Fibroblast of skin of right quadriceps (primary cell): ENCODE measurements at places on chromosomes 13 and 19.

DNA sequence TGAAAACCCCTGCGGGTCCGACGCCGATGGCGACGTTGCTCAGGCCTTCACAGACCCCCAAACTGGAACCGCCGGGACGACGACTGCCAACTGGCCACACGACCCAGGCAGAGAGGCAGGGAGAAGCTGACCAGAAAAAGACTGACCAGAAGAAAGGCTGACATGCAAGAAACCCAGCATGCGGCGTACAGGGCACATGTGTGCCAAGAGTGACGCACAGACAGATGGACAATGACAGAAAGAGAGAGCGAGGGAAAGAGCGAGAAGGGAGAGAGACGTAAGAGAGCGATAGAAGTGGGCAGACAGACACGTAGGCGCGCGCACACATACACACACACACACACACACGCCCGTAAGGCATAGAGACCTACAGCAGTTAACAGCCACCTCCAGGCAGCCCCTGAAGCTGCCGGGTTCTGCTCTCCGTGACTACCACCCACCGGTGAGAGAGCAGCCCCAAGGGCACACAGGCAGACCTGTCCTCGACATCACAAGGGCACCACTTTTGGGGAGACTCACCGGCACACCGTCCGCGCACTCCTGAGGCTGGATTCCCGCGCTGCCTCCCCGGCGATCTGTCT, 67.2 kb upstream of the ZNF527 start:
- no peak for DNase-seq

DNA sequence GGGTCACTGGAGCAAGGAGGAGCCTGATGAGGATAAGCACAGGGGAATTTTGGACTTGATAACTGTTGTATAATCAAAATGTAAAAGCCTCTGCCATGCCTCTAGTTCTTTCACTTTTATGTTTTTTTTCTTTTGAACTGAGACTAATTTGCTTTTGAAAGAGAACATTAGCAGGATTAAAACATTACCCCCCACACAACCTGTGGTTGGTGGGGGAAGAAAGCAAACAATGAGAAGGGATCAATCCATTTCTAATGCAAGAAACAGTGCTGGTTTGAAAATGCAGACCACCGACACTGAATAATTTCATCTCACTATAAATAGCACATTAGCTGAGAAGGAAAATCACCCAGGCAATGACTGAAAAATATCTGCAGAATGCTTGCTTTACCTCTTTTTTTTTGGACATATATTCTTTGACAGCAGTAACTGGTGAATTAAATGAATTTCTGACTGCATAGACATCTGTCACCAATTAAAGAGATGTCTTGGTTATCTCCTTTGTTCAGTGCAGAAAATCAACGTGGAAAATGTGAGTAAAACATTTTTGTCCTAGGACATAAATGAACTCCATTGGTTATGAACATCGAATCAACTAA, 48.6 kb upstream of the TRPC4 start:
- DNase-seq = peak; percentile 16

DNA sequence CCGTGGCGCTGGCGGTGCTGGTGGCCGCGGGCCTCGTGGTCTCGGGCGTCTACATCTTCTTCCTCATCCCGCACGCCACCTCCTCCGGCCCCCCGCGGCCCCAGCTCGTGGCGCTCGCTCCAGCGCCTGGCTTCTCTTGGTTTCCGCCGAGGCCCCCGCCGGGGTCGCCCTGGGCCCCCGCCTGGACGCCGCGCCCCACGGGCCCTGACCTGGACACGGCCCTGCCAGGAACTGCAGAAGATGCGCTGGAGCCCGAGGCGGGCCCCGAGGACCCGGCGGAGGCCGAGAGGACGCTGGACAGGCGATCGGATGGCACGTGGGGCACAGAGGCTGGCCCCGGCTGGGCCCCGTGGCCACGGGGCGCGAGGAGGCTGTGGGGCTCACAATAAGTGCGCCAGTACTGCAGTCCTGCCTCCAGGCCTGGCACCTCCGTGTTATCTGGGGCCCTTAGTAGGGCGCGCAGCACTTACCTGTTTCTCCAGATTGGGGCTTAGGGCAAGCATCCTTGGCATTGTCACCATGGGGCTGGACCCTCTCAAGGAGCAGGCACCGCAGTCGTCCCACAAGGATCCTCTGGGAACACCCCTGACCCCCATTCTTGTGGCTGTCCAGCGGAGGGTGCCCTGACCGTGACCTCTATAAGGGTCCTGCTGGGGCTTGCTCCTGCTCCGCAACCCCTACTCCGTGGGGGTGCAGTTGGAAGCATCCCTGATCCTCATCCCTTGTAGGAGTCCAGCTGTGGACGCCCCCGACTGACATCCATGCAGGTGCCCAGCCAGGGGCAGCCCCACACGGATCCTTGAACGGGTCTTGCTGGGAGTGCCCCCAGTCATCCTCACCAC, 1.5 kb downstream of the RNF225 start:
- DNase-seq = no peak

- DNase-seq = no peak
Observed at GRCh38 chr19:19076476-19076875, 12.7 kb downstream of the SLC25A42 start.

GRCh38 chr13:44561351-44561750, 14.8 kb downstream of the TSC22D1 start:
- no peak for DNase-seq

- DNase-seq = no peak
Observed at GRCh38 chr19:32459204-32459865, 53.8 kb downstream of the DPY19L3 start.

GRCh38 chr13:24056616-24057137, 103.8 kb upstream of the SPATA13 start:
- DNase-seq = no peak

DNA sequence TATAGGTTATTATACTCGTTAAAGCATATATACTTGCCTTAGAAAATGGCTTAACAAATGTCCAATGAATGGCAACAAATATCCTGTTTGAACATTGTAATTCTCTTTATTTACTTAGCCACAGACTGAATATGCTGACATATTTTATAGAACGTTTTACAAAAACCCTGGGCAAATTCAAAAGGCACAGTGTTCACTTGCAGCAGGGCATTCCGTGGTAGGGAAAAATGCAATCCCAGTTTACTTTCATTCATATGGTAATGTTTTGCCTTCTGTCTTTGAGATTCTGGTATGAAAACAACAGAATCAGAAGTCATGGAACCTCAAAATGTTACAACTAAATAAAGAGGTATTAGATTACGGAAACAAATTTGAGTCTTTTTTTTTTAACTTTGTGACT, 56.2 kb upstream of the MYCBP2 start:
- no peak for DNase-seq

DNA sequence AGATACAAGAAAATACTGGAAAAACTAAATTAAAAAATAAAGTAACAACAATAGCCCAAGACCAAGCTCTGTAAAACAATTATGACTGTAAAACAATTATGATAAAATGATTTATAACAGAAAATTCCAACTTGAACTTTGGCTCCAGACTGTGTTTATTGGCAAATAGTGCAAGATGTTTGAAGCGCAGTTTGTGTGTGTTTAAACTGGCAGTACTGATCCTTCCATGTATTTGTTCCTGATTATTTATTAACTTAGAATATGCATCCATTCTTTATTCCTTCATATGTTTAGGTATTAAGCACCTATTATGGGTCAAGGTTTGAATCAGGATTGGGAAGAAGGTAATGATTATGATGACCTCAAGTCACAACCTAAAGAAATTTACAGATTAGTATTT, 37.8 kb downstream of the ZNF582 start:
- DNase-seq = no peak

DNA sequence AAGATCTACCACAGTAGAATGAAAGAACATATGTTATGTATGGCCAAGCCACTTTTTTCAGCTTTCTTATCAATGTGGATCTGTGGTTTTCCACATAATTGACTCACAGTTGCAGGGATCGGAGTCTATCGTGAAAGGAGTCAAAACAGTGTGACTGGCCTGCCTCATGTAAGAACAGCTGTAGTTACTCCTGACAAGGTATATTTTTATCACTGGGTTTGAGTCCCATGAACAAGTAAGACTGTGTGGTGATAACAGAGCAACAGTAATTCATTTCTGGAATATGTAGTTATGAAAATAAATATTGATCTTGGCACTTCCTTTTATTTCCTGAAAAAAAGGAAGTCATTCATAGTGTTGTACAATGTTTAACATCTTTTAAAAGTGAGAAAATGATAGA, 416.6 kb downstream of the KLF12 start:
- peak; percentile 9 for DNase-seq

DNA sequence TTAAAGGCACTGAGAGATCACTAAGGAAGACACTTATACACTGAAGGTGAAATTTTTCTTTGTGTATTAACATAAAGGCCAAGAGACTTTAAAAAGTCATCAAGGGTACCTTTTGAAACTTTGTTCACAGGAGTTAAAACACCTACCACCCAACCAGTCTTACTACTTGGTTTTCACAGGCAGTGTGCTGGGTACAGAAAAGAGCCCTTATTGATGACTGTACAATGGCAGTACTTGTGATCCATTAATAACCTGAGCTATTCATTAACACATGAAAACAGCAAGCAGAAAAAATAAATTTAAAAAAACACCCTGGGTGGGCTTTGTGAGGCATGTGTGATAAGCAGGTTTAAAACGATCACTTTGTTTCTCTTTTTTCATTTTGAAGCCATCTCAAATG, 148.9 kb downstream of the TBC1D4 start:
- no peak for DNase-seq

DNA sequence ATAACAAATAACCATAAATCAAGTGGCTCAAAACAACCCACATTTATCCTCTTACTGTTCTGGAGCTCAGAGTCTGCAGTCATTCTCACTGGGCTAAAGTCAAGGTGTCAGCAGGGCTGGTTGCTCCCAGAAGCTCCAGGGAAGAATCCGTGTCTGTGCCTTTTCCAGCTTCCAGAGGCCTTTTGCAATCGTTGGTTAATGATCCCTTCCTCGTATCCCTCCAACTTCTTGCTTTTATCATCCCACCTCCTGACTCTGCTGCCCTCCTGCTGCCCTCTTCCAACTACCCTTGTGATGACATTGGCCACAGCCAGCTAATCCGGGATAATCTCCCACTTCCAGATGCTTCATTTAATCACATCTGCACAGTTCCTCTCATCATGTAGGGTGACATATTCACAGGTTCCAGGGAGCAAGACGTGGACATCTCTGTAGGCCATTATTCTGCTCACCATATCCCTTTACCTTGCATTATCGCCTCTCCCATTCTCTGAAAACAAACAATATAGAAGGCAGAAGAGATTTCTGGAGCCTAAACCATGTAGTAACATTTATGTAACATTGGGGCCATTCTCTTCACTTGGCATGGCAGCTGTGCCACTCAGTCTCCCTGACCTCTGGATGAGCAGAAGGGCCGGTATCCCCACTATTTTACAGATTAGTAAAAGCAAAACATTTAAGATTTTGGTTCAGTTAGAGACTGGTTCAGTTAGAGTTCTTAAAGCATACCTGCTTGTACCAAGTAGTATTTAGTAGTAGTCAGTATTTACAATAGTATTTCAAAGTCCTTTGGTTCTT, 53.5 kb downstream of the RFC3 start:
- no peak for DNase-seq

GRCh38 chr13:40102854-40103253, 447.4 kb downstream of the COG6 start:
- peak; percentile 54 for DNase-seq

DNA sequence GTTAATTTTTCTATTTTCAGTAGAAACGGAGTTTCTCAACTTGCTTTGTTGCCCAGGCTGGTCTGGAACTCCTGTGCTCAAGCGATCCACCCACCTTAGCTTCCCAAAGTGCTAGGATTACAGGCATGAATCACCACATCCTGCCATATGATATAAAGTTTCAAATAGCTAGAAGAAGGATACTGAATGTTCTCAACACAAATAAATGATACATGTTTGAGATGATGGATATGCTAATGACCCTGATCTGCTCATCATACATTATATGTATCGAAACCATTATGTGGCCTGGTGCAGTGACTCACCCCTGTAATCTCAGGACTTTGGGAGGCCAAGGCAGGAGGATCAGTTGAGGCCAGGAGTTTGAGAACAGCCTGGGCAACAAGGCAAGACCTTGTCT, 11.5 kb downstream of the CIB3 start:
- peak; percentile 73 for DNase-seq

GRCh38 chr13:101942038-101942437, 459.8 kb downstream of the FGF14 start:
- DNase-seq = peak; percentile 7

DNA sequence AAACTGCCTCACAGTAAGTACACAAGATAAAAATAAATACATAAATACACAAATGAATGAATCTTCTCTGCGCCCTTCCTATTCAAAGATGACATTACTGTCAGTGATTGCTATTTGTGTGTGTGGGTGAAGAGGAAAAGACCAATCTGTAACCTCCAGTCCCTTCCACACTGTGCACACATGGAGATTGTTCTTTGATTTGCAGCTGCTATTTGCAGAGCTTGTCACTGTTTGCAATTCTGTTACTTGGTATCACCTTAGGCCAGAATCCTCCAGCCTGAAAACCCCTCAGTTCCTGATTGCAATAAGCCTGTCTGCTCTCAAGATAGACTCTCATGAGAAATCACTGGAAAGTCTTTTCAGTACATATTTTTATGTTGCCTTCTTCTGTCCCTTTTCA, 1314.9 kb downstream of the PCDH9 start:
- DNase-seq = no peak

DNA sequence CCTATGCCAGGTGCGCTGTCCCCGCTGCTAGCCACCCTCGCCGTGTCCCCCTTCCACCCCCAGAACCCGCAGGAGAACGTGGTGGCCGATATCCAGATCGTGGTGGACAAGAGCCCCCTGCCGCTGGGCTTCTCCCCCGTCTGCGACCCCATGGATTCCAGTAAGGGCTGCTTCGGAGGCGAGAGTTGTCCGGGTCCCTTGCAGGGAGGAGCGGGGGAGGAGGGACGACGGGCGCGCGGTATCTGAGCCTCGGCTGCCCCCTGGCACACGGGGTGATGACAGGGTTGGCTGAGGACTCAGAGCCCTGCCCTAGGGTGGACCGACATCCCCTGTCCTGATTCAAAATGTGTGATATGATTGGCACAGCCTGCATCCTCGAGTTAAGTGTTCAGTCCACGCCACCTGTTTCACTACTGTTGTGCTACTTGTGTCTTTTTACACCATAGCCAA, 653 bp downstream of the MVB12A start:
- no peak for DNase-seq

DNA sequence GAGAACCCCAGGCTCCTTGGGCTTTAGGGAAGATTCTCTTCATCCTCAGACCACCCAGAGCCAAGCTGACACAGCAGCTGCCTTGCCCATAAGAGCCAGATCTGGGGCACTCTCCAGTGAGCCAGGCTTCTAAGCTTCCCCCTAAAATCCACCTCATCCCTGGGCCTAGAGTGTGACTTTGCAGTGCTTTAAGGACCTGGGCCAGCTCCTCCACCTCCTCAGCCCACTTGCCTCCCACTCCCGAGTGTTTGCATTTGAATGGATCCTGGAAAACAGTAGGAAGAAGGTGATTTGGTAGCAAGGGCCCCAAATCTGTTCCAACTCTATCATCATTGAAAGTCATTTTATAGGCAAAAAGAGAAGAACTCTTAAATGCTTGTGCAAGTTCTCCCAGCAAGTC, 108.7 kb upstream of the UBL3 start:
- no peak for DNase-seq

- DNase-seq = no peak
Observed at GRCh38 chr13:38697628-38698333, 10.9 kb downstream of the FREM2 start.
